ENCODE measurements at places on chromosomes 6 and 20. TPM values are rescaled to one million over a fixed set of nuclear protein-coding genes. Genes with fewer than 3 reads are reported as not detected.

DNA sequence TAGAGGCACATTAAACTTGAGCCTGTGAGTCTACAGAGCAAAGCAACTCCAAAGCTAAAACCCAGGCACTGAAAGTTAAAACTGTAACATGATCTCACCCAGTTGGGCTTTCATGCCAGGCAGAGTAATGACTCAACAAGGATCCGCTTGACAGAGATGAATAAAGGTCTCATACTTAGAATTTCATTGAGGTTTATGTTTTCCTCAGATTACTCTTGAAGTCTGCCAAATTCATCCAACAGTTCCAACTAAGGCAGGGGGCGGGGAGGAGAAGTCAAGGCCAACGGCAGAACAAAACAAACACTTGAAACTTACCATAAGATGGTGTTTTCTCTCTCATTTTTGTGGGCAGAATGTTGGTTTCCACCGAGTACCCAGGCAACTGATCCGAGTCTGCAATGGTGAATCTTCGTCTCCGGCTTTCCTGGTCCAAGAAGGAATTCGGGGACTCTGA, 54.0 kb upstream of the IPCEF1 start:
- DNase-seq: no peak
- H3K36me3 ChIP-seq: peaks cover 24% of the 10 kb centered on the region
- H3K27ac ChIP-seq: peak overlapping the region; percentile 90
- H3K27me3 ChIP-seq: no peaks in the 10 kb centered on the region
- H3K4me3 ChIP-seq: no peak overlapping the region
- H3K4me1 ChIP-seq: peaks cover 32% of the 10 kb centered on the region

The KDM1B gene
- 13.4 TPM for total RNA-seq

GRCh38 chr20:3283222-3283820, 44.3 kb upstream of the SLC4A11 start:
- no peak overlapping the region for H3K27ac ChIP-seq
- H3K4me1 ChIP-seq: no peaks in the 10 kb centered on the region
- no peaks in the 10 kb centered on the region for H3K27me3 ChIP-seq
- H3K36me3 ChIP-seq: peaks cover 44% of the 10 kb centered on the region
- H3K4me3 ChIP-seq: no peak overlapping the region
- DNase-seq: no peak

- H3K36me3 ChIP-seq: no peaks in the 10 kb centered on the region
- peaks cover 40% of the 10 kb centered on the region for H3K4me1 ChIP-seq
- H3K27ac ChIP-seq: peak overlapping the region; percentile 63
- no peaks in the 10 kb centered on the region for H3K27me3 ChIP-seq
These were observed 2.2 kb downstream of the PSORS1C1 start for GRCh38 chr6:31116661-31117385.

DNA sequence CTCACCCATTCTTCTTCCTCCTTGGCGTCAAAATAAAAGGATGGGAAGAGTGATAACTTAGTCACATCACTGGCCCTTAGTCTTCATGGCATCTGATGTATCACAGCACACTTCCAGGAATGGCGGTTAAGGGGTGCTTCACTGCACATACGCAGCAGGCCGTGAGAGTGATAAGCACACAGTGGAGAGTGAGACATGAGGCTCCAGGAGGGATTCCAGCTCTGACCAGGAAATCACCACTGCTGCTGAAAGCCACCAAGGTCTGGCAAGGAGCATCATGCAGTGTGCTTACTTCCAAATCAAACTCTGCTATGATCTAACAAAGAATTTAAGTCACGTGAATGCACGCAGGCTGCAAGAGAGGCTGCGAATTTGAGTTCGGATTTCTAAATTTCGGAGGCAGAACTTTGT, 62.4 kb downstream of the ARID1B start:
- no peak overlapping the region for H3K4me3 ChIP-seq
- H3K36me3 ChIP-seq: no peaks in the 10 kb centered on the region
- no peak for DNase-seq
- no peaks in the 10 kb centered on the region for H3K27me3 ChIP-seq
- peaks cover 65% of the 10 kb centered on the region for H3K4me1 ChIP-seq

The LHFPL5 gene
- total RNA-seq: not detected

The SPTLC3 gene
- 6.4 TPM for total RNA-seq

- no peak overlapping the region for H3K27ac ChIP-seq
- no peak for DNase-seq
- H3K4me1 ChIP-seq: no peaks in the 10 kb centered on the region
- peaks cover 68% of the 10 kb centered on the region for H3K27me3 ChIP-seq
These were observed 3.8 kb downstream of the EYA2 start for GRCh38 chr20:46898423-46898822.

GRCh38 chr20:17533396-17533795, 2.2 kb upstream of the BFSP1 start:
- no peak overlapping the region for H3K4me3 ChIP-seq
- DNase-seq: no peak
- H3K27me3 ChIP-seq: no peaks in the 10 kb centered on the region
- H3K4me1 ChIP-seq: peaks cover 4% of the 10 kb centered on the region

DNA sequence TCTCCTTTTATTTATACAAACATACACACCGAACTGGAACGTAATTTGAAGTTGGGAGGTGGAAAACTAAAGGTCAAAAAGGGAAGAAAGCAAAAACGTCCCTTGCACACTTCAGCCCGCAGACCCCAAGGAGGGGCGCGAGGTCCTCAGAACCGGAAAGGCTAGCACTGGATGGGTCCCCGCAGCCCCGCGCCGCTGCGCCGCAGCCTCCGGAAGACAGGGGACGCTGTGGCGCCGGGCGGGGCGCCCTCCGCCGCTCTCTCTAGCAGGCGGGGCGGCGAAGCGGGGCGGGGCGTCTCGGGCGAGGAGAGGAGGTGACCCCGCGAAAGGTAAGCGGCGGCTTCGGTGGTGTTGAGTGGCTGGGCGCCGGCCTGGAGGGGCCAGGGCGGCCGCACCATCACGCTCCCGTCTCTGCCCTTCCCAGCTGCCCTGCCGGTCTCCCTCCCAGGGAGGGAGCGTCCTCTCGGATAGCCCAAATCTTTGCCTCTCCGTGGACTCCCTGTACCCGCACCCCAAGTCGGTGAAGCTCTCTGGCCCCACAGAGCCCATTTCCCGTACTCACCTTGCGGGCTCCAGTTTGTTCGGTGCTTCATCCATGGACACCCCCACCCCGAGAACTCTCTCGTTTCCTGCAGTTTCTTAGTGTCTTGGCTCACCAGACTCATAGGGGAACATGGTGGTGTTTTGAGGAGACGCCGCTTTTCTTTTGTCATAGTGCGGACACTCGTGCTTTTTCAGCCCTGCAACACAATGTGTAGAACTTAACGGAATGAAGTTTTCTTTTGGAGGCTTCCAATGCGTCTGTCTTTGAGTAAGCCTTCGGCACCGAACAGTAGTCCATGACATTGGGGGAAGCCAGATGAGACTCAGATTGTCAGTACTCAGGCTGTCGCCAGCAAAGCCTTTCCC, at the start of gene SMIM8:
Gene SMIM8, plus strand, starts transcription at position 285 of the 909 bp plus-strand sequence. CDS start 14,444 bp downstream, outside the sequence.
- peak; percentile 81 for DNase-seq
- H3K36me3 ChIP-seq: no peaks in the 10 kb centered on the region
- peaks cover 4% of the 10 kb centered on the region for H3K4me1 ChIP-seq
- no peaks in the 10 kb centered on the region for H3K27me3 ChIP-seq
- H3K27ac ChIP-seq: peak within 1 kb of the TSS; percentile 81

- peaks cover 19% of the 10 kb centered on the region for H3K4me1 ChIP-seq
- no peak overlapping the region for H3K27ac ChIP-seq
- no peak for DNase-seq
- peaks cover 97% of the 10 kb centered on the region for H3K36me3 ChIP-seq
- H3K4me3 ChIP-seq: no peak overlapping the region
These were observed 15.4 kb downstream of the ZNFX1 start for GRCh38 chr20:49262444-49262843.

Data from heart right ventricle (tissue), 16 donors.